ENCODE measurements at places on chromosomes 7 and 10.

DNA sequence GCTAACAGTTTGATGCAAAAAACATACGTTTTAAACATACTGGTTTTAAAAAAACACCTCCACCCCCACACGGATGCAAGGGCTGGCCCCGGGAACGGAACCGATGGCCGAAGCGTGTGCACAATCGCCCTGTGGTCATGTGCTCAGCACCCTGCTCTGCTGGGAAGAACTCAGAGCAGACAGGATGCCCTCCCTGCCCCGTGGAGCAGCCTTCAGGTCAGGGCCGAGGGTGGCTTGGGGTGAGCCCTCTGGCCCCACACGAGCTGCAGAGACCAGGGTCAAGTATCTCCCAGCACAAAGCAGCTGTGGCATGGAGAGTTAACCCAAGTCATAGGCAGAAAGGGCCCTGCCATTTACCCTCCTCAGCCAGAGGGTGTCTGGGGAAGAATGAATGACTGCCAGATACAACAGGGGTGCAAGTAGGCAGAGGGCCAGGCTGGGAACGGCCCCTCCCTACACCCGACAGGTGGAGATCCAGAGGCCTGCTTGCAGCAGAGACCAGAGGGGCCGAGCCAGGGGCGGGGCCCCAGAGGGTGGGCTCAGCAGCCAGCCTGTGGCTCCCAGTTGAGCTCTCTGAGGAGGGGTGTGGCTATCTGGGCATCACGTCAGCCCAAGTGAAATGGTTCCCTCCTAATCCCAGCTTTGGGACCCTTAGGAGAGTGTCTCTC is 56.8 kb downstream of the ZRANB1 start:
- no peak for DNase-seq

- no peak for DNase-seq
Measured at GRCh38 chr7:147904219-147904576, 686.4 kb upstream of the C7orf33 start.

DNA sequence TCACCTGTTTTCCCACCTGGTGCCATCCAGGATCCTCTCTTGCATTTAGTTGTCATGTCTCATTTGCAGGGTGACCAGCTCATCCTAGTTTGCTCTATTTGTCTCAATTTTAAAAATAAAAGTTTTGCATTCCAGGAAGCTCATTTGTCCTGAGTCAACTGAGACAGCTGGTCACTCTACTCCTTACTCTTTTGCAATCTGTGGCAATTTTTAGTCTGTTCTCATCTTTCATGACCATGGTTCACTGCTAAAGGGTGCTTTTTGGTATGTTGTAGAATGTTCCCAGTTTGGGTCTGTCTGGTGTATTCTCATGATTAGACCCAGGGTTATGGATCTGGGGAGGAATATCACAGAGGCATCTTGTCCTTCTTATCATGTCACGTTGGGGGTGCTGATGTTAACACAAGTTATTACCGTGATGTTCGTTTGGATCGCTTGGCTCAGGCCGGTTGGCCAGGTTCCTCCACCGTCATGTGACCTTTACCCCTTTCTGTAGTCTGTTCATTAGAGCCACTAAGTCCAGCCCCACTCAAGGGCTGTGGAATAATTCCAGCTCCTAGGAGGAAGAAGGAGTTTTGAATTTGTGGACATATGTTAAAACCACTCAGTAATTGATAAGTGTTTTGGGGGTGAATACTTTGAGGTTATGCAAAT is 103.3 kb upstream of the IGFBP3 start:
- no peak for DNase-seq

DNA sequence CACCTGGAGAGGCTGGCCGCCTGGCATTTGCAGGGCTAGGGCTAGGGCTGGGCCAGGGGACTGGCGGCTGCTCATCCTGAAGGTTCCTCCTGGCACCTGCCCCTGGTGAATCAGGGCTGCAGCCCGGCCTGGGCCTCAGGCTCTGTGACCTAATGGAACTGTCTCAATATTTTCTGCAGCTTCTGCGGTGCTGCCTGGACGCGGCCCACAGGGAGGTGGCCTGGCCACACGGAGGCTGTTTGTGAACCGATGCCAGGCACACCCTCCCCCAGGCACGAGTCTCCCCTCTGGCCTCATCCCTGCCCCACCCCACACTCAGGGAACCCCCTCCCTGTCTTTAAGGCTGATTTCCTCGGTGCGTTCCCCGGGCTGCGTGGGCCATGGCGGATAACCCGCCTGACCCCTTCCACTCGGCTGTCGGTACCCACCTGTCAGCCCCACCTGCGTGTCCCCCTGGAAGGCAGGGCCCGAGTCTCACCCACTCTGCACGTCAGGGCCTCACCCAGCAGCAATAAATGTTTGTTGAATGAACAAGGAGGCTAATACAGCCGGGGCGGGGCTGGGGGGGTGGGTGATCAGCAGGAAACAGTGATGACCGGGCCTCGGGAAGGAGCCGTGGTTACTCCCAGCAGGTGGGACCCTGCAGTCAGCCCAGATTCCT is 54.5 kb upstream of the DNAJB6 start:
- no peak for DNase-seq

DNA sequence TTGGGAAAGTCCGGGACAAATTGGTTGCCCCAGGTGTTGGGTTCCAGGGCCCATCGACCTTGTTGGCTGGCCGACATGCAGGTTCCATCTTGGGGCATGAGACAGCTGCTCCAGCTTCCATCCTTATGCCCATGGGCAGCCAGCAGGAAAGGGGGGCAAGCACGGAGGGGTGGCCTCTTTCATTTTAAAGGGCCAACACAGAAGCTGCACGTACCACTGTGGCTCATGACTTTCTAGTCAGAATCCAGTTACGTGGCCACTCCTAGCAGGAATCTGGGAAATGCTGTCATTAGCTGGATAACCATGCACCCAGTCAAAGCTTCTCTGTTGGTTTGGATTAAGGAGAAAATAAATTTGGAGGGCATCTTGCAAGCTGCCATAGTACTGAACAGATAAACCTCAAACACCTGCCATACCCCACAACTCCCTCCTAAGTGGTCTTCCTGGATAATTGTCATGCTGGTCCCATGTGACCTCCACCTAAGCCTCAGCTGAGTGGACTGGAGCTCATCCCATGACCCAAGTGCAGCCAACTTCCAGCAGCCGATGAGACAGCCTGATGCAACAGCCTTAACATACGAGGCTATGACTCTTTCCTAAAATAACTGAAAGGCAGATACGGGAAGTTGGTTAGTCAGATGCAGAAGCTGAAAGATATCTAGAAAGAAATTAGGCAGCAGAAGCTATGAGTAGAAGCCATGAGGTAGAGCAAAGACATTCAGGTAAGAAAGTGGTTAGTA is 21.4 kb upstream of the GSDME start:
- DNase-seq: no peak

- DNase-seq: no peak
Measured at GRCh38 chr10:25633542-25633941, 300.5 kb upstream of the MYO3A start.

GRCh38 chr7:96085953-96086352 is 235.9 kb downstream of the SLC25A13 start:
- no peak for DNase-seq

DNA sequence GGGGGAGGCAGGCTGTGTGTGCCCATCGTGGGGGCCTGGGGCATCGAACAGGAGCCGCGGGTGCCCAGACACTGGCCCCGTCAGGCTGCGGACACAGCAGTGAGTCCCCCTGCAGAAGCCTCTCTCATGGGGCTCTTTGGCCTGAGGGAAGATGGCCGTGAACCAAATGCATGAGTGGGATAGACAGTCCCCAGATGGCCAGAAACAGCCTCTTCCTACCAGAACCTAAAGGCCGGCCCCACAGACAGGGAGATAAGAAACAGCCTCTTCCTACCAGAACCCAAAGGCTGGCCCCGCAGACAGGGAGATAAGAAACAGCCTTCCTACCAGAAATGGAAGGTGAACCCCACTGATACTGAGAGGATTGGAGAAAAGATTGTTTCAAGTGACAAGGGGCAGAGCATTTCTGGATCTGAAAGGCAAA is 16.6 kb downstream of the IDI2 start:
- DNase-seq: no peak

DNA sequence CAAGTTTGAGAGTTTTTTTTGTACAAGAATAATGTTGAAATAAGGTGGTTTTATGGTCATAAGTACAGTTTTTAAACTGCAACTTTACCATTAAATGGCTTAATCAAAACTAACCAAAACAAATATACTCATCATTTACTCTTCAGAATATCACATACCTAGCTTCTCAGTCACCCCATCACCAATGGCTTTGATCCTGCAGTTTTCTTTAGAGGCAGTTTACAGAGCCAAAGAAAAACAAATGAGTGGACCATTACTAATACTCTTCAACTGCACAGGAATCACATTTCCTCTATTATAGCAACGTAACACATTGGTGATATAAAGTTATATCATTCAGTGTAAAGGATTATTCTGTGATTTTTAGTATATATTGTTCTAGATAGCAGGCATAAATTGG is 576.1 kb upstream of the LRRTM3 start:
- no peak for DNase-seq

DNA sequence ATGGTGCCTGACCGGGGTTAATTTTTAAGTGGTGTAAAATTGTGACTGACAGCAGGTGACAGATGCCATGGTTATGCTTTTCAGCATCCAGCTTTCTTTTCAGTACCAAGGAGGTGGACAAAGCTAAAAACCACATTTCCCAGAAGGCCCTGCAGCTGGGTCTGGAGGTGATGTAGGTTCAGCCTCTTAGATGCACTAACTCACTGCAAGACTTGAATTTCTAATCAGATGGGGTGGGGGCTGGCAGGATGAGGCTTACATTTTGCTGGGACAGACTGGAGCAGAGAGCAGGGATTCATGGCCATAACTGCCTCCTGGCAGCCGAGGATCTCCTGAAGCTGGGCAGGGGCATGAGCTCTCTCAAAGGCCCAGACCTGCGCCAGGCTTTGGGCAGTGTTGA is 52.4 kb downstream of the PDIA4 start:
- no peak for DNase-seq

- DNase-seq: no peak
Measured at GRCh38 chr7:68244389-68244788, 1247.8 kb downstream of the TYW1 start.

- DNase-seq: no peak
Measured at GRCh38 chr10:75068523-75068922, 42.9 kb upstream of the SAMD8 start.

GRCh38 chr7:93475811-93476210 is 98.7 kb downstream of the CALCR start:
- DNase-seq: no peak

GRCh38 chr10:132924046-132924952 is 18.1 kb downstream of the CFAP46 start:
- DNase-seq: no peak

All from smooth muscle cell of the brain vasculature (primary cell).